Naive thymus-derived CD8-positive, alpha-beta T cell (primary cell): ENCODE measurements at places on chromosomes 13 and 19. TPM values are rescaled to one million over a fixed set of nuclear protein-coding genes. Genes with fewer than 3 reads are reported as not detected.

ATP8A2 gene
- 3.5 TPM for total RNA-seq

IGLON5 gene
- total RNA-seq: not detected

CSNK1A1L gene
- not detected for total RNA-seq

GRCh38 chr19:53086949-53087348, 16.3 kb downstream of the ZNF160 start:
- DNase-seq: no peak

GRCh38 chr13:51950722-51951121, 60.5 kb downstream of the ATP7B start:
- DNase-seq: peak; percentile 38

DNA sequence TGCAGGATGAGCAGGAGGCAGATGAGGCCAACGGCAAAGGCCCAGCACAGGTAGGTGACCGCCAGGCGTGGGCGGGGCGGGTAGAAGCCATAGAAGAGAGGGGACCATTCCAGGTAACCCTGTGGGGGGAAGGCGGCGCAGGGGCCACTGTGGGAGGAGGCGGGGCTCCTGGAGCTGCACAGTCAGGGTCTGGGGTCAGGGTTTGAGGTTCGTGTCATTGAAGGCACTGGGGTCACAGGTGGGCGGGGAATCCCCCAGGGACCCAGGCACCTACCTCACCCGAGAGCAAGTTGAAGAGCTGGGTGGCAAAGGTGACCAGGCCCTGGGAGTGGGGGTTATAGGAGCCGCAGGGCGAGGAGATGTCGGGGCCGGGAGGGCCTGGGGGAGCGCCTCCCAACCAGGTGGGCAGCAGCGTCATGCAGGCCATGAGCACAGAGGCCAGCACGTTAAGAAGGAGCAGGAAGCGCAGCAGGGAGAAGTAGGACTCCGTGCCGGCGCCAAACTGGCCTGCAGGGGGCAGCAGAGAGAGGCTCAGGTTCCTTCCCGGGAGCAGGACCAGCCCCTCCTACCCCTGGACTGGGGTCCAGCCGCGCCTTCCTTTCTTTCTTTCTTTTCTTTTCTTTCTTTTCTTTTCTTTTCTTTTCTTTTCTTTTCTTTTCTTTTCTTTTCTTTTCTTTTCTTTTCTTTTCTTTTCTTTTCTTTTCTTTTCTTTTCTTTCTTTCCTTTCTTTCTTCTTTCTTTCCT, 4.6 kb downstream of the TMC4 start:
- DNase-seq: peak; percentile 84

DNA sequence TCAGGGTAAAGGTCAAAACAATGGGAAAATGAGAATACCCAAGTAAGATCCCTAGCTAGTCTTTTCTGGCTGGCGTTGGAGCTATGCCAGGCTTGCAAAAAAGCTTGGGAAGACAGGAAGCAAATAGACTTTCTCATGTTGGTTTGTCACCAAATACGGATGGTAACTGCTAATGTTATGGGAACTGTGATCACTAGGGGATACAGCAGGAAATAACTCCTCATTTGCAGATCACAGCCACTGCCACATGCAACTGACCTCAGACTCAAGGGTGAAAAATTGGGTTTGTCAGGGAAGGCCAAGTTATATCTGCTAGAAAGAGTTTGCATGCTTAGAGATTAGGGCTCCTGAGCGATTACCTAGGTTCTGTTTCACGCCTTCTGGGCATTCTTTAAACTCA, 162.9 kb downstream of the NHLRC3 start:
- DNase-seq: no peak

GRCh38 chr13:107956889-107957288, 258.4 kb downstream of the LIG4 start:
- DNase-seq: no peak

- DNase-seq: no peak
These were observed 310.6 kb upstream of the TSHZ3 start for GRCh38 chr19:31659897-31660210.

GRCh38 chr13:59172076-59172475, 991.7 kb downstream of the DIAPH3 start:
- DNase-seq: no peak

DNA sequence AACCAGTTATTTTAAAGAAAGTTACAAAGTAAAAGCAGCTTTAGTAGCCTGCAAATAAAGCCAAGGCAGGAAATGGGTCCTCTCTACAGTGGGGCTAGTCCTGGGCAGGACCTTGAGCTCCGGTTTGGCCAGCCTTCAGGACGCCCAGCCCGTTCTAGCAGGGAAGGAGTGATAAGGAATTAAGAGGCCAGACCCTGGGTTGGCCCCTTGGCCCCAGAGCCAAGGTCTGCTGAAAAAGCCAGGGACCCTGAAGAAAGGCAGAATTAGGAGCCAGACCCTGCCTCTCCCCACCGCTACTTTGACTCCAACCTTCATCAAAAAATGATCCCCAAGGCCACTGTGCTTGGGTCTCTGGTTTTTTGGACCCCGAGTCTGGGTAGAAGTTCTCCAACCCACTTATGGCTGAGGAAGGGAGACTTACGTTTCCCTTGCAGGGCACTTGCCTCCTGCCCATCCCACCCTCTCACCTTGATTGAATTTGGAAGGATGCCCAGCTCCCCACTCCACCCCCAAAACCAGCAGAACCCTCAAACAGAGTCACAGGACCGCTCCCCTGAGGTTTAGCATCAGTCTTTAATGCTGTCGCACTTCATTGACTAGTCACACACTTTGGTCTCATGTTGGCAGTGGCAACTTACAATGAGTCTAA, 3.9 kb downstream of the DNAJB1 start:
- peak; percentile 63 for DNase-seq

DNA sequence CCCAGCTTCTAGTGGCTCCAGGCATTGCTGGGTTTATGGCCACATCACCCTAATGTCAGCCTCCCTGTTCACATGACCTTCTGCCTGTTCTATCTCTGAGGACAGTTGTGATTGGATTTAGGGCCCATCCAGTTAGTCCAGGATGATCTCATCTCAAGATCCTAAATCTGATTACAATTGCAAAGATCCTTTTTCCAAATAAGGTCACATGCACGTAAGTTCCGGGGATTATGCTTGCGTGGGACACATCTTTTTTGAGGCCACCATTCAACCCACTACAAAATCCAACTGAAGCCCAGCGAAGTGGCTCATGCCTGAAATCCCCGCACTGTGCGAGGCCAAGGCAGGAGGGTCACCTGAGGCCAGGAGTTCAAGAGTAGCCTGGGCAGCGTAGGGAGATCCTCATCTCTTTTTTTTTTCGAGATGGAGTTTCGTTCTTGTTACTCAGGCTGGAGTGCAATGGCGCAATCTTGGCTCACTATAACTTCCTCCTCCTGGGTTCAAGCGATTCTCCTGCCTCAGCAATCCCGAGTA, 12.3 kb downstream of the PLD3 start:
- no peak for DNase-seq
